Sigmoid colon (tissue), 7 donors: ENCODE measurements at places on chromosomes 6 and 20. TPM values are rescaled to one million over a fixed set of nuclear protein-coding genes. Genes with fewer than 3 reads are reported as not detected.
A peak's percentile ranks its signal among the peaks of the same experiment; 100 is the strongest.

TBCC gene
- 30.6 TPM for total RNA-seq

FAM83B gene
- not detected for total RNA-seq

DEF6 gene
- total RNA-seq, result 1.4 TPM

BACH2 gene
- total RNA-seq, result 2.8 TPM

EPM2A gene
- total RNA-seq, result 75.4 TPM

RIN2 gene
- 73.7 TPM for total RNA-seq

CDC5L gene
- total RNA-seq, result 24.6 TPM

GPR6 gene
- not detected for total RNA-seq

DNA sequence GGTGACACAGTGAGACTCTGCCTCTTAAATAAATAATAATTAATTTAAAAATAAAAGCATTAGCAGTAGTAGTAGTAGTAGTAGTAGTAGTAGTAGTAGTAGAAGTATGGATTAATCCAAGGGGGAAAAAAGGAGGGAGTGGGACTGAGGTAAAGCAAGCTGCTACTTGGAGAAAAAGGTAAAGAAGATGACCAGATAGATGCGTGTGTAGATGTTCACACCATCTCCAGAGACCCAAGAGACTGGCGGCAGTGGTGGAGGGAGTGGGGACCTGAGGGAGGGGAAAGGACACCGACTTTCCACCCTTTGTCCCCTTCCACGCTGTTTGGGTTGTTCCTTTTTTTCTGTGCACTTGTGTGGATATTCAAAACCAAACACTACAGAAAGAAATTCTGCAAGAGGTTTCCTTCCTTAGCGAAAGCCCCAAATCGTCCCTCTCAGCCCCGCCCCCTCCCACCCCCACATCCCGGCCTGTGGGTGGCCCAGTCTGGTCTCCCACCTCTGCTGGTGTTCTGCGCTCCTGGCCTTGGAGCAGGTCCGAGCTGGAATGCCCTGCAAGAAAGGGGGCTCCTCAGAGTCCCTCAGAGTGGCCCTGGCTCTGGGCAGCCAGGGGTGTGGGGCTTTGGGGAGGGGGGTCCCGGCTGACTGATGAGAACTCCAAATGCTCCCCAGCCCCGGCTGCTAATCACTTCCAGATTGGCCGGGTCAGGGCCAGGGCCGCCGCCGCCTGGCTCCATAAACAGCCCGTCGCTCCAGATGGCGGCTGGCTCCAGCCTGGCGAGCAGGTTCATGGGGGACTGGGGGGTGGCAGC is 60.2 kb downstream of the UBE2V1 start:
- H3K4me3 ChIP-seq, result no peak overlapping the region
- H3K4me1 ChIP-seq, result peaks cover 23% of the 10 kb centered on the region
- no peak for DNase-seq
- no peak overlapping the region for H3K27ac ChIP-seq
- no peaks in the 10 kb centered on the region for H3K36me3 ChIP-seq

DNA sequence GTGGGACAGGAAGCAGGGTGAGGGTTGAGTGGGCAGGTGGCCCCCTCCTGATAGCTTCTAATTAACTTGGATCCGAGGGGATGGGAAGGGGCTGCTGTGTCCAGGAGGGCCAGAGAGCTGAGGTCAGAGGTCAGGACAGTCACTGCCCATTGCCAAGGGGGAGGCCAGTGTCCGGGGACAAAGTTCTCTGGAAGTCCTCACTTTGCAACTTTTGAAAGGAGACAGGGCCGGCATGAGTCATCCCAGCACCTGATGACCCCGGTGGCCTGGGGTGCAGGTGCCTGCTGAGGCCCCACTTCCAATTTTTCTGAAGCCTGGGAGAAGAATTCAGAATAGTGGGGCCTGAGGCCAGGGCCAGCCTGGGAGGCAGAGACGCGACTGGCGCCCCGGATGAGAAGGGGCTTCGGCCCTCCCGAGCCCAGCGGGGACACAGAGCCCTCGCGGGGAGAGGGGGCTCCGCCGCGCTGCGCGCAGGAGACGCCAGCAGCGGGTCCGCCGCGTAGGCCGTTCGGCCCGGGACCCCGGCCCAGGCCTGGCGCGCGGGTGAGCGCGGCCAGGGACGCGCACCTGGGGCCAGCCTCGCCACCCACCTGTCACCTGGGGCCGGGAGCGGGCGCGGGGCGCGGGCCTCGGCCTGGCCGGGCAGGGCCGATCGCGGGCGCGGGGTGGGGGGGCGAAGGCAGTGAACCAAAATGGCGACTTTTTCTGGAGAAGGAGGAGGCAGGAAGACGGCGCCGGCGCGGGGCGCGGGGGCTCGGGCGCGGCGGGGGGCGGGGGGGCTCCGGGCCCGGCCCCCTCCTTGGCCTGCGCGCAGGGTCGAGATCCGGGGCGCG is 586 bp downstream of the ZNF512B start:
- peak; percentile 63 for DNase-seq
- peak overlapping the region; percentile 66 for H3K4me3 ChIP-seq
- peak overlapping the region; percentile 74 for H3K27ac ChIP-seq
- H3K36me3 ChIP-seq, result peaks cover 19% of the 10 kb centered on the region
- no peaks in the 10 kb centered on the region for H3K27me3 ChIP-seq

- no peaks in the 10 kb centered on the region for H3K36me3 ChIP-seq
- no peak overlapping the region for H3K27ac ChIP-seq
- H3K27me3 ChIP-seq, result peaks cover 14% of the 10 kb centered on the region
These were observed 37.7 kb downstream of the ZBTB9 start for GRCh38 chr6:33492093-33492492.

- H3K27me3 ChIP-seq, result no peaks in the 10 kb centered on the region
- H3K4me3 ChIP-seq, result no peak overlapping the region
- H3K27ac ChIP-seq, result no peak overlapping the region
- H3K36me3 ChIP-seq, result no peaks in the 10 kb centered on the region
- no peak for DNase-seq
- peaks cover 13% of the 10 kb centered on the region for H3K4me1 ChIP-seq
These were observed 57.6 kb upstream of the JAG1 start for GRCh38 chr20:10731190-10731965.

DNA sequence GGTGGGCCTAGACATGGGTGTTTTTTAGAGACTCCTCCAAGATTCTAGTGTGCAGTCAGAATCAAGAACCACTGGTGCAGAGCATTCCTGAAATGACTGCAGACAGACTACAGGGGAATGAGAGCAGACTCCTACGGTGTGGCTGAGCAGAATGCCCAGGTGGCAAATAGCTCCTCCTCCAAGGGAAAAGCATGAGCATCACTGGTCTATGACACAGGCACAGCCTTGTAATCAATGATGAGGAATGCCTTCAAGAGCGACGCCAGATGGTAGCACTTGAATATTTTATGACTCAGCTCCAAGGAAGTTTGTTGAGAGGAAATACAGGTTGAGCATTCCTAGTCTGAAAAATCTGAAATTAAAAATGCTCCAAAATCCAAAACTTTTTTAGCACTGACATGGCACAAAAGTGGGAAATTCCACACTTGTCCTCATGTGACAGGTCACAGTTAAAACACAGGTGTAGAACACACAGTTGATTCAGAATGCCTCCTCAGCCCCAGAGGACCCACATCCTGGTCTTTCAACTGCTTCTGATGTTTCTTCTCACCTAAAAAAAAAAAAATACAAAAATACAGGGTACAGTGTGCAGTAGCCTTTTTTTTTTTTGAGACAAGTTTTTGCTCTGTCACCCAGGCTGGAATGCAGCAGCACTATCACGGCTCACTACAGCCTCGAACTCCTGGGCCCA is 10.6 kb upstream of the FAM8A1 start:
- H3K4me3 ChIP-seq, result no peak overlapping the region
- H3K4me1 ChIP-seq, result no peaks in the 10 kb centered on the region
- no peak overlapping the region for H3K27ac ChIP-seq

- no peaks in the 10 kb centered on the region for H3K4me1 ChIP-seq
- H3K27ac ChIP-seq, result no peak overlapping the region
- DNase-seq, result no peak
These were observed 16.8 kb downstream of the IL17F start for GRCh38 chr6:52227495-52227894.

- peaks cover 15% of the 10 kb centered on the region for H3K27me3 ChIP-seq
- no peak overlapping the region for H3K27ac ChIP-seq
- H3K4me3 ChIP-seq, result no peak overlapping the region
- H3K4me1 ChIP-seq, result no peaks in the 10 kb centered on the region
These were observed 32.2 kb upstream of the FOXA2 start for GRCh38 chr20:22616551-22616950.

DNA sequence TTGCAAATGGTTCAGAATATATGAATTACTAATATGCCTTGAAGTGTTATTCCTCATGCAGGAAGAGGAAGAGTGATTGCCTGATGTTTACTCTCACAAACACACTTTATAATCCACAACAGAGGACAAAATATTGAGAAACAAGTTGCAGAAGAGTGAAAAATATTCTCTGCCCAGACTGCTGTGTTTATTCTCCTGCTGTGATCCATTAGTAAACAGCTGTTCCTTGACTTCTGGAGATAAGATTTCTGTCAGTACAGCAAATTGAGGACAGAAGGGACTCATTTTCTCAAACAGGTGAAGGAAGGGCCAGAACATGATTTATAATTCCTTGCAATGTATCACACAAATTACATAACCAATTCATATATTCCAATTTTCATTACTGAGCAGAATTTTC is 148.0 kb downstream of the EPM2A start:
- no peaks in the 10 kb centered on the region for H3K4me1 ChIP-seq
- H3K4me3 ChIP-seq, result no peak overlapping the region
- H3K27ac ChIP-seq, result no peak overlapping the region
- no peaks in the 10 kb centered on the region for H3K36me3 ChIP-seq
- no peaks in the 10 kb centered on the region for H3K27me3 ChIP-seq
- DNase-seq, result no peak

- no peak for DNase-seq
- H3K27ac ChIP-seq, result peak overlapping the region; percentile 54
- H3K27me3 ChIP-seq, result no peaks in the 10 kb centered on the region
- H3K4me3 ChIP-seq, result no peak overlapping the region
- H3K4me1 ChIP-seq, result peaks cover 35% of the 10 kb centered on the region
These were observed 52.3 kb downstream of the MBOAT1 start for GRCh38 chr6:20159781-20160540.

DNA sequence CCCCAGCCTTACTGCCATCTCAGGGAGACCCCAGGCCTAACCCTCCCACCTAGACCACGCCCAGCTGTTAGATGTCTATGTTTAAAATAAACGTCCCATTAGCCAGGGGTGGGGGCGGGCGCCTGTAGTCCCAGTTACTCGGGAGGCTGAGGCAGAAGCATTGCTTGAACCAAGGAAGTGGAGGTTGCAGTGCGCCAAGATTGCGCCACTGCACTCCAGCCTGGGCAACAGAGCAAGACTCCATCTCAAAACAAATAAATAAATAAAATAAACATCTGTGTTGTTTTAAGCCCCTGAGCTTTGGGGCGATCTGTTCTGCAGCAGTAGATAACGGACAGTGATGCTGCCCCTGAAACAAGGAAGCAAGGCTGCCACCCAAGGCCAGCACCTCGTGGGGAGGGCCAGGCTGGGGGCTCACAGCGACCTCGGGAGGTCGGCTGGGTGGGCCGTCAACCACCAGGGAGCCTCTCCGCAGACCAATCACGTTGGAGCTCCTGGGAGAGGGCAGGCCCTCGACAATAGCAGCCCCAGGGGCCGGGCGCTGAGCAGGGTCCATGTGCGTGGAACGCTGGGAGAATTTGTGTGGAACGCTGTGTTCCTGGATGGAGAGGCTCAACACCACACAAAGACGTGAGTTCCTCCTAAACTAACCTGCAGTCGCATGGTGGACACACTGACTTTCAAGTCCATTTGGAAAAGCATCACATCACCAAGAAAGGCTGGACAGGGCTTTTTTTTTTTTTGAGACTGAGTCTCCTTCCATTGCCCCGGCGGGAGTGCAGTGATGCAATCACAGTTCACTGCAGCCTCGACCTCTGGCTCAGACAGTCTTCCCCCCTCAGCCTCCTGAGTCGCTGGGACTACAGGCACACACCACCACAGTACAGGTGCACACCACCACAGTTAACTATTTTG is 1.0 kb upstream of the HELZ2 start:
- H3K4me1 ChIP-seq, result no peaks in the 10 kb centered on the region
- H3K27me3 ChIP-seq, result no peaks in the 10 kb centered on the region
- peak overlapping the region; percentile 97 for H3K4me3 ChIP-seq
- peak overlapping the region; percentile 80 for H3K27ac ChIP-seq
- no peak for DNase-seq

DNA sequence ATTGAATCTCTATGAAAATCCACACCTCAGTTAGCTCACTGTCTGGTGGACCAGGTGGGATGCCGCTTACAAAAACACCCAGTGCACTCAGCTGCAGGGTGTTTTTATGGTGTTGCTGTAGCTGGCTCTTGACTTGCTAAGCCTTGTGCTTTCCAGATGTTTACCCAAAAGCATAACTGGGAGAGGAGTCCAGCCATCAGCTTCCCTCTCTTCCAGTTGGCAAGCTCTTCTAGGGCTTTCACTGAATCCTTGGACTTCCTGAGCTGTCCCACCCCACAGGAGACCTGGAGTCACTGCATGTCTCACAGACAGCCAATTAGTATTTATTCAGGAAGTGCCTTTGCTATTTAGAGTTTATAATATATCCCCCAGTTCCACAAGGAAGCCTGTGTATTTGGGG is 210.9 kb downstream of the FNDC1 start:
- H3K27ac ChIP-seq, result no peak overlapping the region
- H3K27me3 ChIP-seq, result no peaks in the 10 kb centered on the region
- no peak for DNase-seq
- H3K4me1 ChIP-seq, result no peaks in the 10 kb centered on the region

DNA sequence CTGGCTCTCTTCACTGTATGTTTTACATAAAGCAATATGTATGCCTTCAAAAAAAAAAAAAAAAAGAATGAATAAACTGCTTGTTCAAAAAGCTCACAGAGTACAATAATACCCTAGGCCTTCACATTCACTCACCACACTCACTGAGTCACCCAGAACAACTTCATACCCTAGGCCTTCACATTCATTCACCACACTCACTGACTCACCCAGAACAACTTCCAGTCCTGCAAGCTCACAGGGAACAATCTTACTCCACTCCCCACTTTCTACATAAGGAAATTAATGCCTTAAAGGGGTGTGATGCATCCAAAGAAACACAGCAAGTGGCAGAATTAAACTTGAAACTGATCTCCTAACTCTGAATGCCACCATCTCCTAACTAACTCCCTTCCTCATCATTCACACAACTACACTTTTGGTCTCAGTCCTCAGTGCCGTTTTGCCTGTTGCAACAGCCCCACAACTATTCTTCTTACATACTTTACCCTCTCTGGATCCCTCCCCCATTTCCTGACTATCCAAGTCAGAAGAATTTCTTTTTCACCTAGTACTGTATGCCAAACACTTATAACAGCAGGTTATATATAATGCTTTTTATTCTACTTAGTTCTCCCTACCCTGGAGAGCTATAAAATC is 34.2 kb downstream of the NHSL1 start:
- H3K27me3 ChIP-seq, result no peaks in the 10 kb centered on the region
- no peak for DNase-seq
- H3K36me3 ChIP-seq, result no peaks in the 10 kb centered on the region
